Stimulated activated CD8-positive, alpha-beta memory T cell treated with anti-CD3 and anti-CD28 coated beads, Interleukin-7, amount 100 ng/mL, for 1 hour (primary cell): ENCODE measurements at places on chromosomes 7 and 10.

- no peak for DNase-seq
These were observed 61.8 kb downstream of the EEPD1 start for GRCh38 chr7:36214608-36215456.

GRCh38 chr10:13346283-13347042 is 1.6 kb downstream of the SEPHS1 start:
- DNase-seq = no peak

DNA sequence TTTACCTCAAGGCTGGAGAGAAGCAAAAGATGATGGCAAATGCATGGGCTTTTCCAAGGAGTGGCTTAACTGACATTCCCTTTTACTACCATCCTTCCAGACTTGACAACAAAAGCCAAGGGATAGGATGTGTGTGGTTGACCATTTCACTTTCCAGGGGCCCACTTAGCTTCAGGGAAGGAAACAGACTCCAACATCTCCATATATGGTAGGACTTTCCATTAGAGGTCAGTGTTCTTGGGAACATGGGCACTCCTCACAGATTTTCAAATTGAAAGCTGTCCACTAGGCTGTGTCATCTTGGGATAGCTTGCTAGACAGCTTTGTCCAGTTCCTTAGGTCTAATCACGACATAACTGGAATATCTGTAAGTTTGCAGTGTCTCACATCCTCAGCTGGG is 118.1 kb upstream of the NAMPT start:
- DNase-seq = no peak

DNA sequence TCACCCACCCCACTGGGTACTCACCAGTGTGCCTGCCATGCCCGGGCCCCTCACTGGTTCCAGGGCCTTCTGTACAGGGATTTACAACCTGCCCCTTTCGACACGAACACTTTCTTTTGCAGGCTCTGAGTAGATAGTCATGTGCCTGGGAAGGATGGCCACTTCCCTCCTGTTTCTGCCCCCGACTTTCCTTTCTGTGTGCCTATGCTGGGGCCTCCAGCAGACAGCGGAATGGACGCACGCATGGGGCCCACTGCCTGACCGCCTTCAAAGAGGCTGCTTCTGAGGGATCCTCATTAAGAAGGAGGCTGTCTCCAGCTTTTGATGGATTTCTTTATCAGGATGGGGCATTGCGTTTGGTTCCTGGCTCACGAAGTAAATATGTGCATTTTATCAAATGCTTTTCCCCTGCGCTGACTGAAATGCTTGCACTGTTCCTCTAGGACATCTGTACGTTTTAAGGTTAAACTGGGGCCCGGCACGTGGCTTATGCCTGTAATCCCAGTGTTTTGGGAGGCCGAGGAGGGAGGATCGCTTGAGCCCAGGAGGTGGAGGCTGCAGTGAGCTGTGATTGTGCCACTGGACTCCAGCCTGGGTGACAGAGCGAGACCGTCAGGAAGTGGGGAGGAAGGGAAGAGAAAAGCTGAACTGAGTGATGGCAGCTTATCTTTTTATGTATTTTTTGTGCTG is 29.4 kb upstream of the NKX6-2 start:
- no peak for DNase-seq

DNA sequence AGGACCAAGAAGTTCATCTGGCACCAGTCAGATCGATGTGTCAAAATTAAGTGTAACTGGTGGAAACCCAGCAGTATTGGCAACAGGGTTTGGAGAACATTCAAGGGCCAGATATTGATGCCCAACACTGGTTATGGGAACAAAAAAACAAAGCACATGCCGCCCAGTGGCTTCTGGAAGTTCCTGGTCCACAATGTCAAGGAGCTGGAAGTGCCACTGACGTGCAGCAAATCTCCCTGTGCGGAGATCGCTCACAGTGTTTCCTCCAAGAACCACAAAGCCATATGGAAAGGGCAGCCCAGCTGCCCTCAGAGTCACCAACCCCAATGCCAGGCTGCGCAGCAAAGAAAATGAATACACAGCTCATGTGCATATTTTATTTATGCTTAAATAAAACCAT is 10.1 kb upstream of the C7orf33 start:
- no peak for DNase-seq
